Sciatic nerve (tissue), 2 donors: ENCODE measurements at places on chromosomes 6 and 20. TPM values are rescaled to one million over a fixed set of nuclear protein-coding genes. Genes with fewer than 3 reads are reported as not detected.

The SYNGAP1 gene
- 30.2 TPM for total RNA-seq

The ENPP5 gene
- total RNA-seq: 1.9 TPM

The FKBP1C gene
- 0.89 TPM for total RNA-seq

The CLPSL2 gene
- not detected for total RNA-seq

The ZCCHC3 gene
- 15.6 TPM for total RNA-seq

The THBS2 gene
- total RNA-seq: 104 TPM

The MPC1 gene
- 49.2 TPM for total RNA-seq

The GLP1R gene
- 1.6 TPM for total RNA-seq

The RBBP8NL gene
- not detected for total RNA-seq

The GHRH gene
- not detected for total RNA-seq

The SLC35D3 gene
- not detected for total RNA-seq

The OR2H2 gene
- total RNA-seq: not detected

The GPX5 gene
- not detected for total RNA-seq

The TFAP2B gene
- total RNA-seq: not detected

The PPP1R3D gene
- 8.2 TPM for total RNA-seq

The RBM24 gene
- 3.1 TPM for total RNA-seq

The HEY2 gene
- 4.3 TPM for total RNA-seq

The NNAT gene
- 2.1 TPM for total RNA-seq

The PDE10A gene
- total RNA-seq: 14.1 TPM

The DTNBP1 gene
- total RNA-seq: 25.3 TPM

The CALHM4 gene
- not detected for total RNA-seq

The MAS1 gene
- not detected for total RNA-seq

The AGPAT1 gene
- 59.9 TPM for total RNA-seq

The PSMB8 gene
- 39.3 TPM for total RNA-seq

The LRRN4 gene
- total RNA-seq: 0.36 TPM

The TRIM31 gene
- not detected for total RNA-seq

The GRM4 gene
- not detected for total RNA-seq
